ENCODE measurements at places on chromosomes 2 and 18. TPM values are rescaled to one million over a fixed set of nuclear protein-coding genes. Genes with fewer than 3 reads are reported as not detected.

Gene RNF144A
- total RNA-seq = 4.3 TPM

Gene TMEM182
- total RNA-seq = 1.3 TPM

Gene OXER1
- total RNA-seq = under 0.01 TPM

Gene PARD3B
- 53.1 TPM for total RNA-seq

Gene SLC9A4
- under 0.01 TPM for total RNA-seq

Gene LRATD1
- total RNA-seq = 1.7 TPM

Gene SCG2
- 0.97 TPM for total RNA-seq

Gene ACMSD
- total RNA-seq = not detected

Gene RUFY4
- not detected for total RNA-seq

Gene CHRND
- total RNA-seq = not detected

Gene MAP3K19
- not detected for total RNA-seq

Gene RAD51AP2
- total RNA-seq = under 0.01 TPM

Gene DUSP2
- 2.3 TPM for total RNA-seq

Gene DYSF
- 4.2 TPM for total RNA-seq

Gene HTR2B
- total RNA-seq = 159 TPM

Gene ASB18
- not detected for total RNA-seq

Gene C2orf80
- total RNA-seq = not detected

Gene MATN3
- 3.9 TPM for total RNA-seq

Gene ANKRD36B
- total RNA-seq = 20.3 TPM

Gene CTIF
- 86.4 TPM for total RNA-seq

Gene G6PC2
- not detected for total RNA-seq

Gene FECH
- 31.1 TPM for total RNA-seq

Gene ITPRIPL1
- 3.2 TPM for total RNA-seq

Gene LRP1B
- total RNA-seq = 1.6 TPM

Gene IL18RAP
- not detected for total RNA-seq

Gene BCL11A
- 0.43 TPM for total RNA-seq

Gene TRABD2A
- 1.7 TPM for total RNA-seq

Gene MTERF4
- 18.0 TPM for total RNA-seq

Gene IL1F10
- total RNA-seq = not detected
